Activated T-cell treated with anti-CD3 and anti-CD28 coated beads, Interleukin-2, amount 50 U/mL, for 48 hours (primary cell): ENCODE measurements at places on chromosomes 5 and 9.

DNA sequence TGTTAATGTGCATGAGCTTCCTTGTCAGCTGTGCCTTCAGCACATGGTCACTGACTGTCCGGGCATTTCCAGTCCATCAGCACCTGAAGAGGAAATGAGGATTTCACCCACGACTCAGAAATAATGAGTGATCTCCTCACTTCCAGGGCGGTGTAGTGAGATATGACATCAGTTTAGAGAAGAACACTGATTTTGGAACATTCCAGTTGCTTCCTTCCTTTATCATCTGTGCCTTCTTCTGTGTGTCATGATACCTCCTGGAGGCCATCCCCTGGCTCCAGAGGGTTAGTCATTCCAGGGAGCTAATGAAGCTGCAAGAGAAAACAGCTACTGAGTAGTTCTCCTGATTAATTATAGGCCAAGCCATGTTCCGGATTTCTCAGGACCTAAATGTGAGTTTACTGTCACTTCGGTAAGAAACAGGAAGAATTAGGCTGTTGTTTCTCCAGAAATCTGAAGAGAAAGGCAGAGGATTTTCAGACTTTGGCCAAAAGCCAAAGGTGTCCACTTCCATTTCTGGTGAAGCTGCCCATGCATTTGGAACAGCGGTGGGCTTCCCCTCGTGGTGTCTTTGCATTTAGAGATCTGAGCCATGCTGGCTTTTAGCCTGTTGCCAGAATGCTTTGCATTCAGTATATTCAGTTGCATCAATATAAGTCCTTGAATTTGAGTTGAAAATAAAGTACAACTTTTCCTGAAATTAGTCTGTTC, 161.3 kb upstream of the OTULINL start:
- DNase-seq: no peak

DNA sequence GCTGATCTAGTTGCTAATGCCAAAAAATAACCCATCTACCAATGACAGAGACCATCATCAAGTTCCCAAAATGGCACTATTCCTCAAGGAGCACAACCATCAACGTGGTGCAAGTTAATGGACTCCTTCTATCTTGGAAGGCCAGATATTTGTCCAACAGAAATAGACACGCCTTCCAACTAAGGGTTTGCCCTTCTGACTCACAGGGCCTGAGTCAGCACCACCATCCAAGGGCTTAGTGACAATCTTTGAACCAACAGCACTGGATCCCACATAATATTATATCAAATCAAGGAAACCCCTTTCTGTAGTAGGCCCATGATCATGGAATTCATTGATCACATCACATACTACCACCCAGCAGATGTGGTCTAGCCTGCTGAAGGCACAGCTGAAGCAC, 84.3 kb downstream of the MED27 start:
- no peak for DNase-seq

- DNase-seq: no peak
These were observed 182.1 kb upstream of the TRIM32 start for GRCh38 chr9:116504893-116505480.

GRCh38 chr9:34254141-34254913, 74.7 kb downstream of the KIF24 start:
- DNase-seq: no peak

DNA sequence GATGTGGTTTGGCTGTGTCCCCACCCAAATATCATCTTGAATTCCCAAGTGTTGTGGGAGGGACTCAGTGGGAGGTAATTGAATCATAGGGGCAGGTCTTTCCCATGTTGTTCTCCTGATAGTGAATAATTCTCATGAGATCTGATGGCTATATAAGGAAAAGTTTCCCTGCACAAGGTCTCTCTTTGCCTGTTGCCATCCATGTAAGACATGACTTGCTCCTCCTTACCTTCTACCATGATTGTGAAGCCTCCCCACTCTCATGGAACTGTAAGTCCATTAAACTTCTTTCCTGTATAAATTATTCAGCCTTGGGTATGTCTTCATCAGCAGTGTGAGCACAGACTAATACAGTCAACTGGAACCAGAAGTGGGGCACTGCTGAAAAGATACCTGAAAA, 262.4 kb upstream of the RFX3 start:
- no peak for DNase-seq
